ENCODE measurements at places on chromosomes 7 and 10.

DNA sequence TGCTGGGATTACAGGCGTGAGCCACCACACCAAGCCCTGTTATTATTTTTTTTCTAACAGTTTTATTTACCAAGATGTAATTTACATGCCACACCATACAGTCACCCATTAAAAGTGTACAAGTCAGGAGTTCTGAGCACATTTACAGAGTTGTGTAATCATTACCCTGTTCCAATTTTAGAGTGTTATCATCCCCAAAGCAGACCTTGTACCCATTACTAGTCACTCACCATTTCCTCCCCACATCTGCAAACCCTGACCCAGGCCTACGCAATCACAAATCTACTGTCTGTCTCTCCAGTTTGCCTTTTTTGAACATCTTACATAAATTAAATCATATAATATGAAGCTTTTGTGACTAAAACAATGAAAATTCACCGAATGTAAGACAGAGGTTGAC lies 402.9 kb upstream of the FOXK1 start:
- DNase-seq: no peak

DNA sequence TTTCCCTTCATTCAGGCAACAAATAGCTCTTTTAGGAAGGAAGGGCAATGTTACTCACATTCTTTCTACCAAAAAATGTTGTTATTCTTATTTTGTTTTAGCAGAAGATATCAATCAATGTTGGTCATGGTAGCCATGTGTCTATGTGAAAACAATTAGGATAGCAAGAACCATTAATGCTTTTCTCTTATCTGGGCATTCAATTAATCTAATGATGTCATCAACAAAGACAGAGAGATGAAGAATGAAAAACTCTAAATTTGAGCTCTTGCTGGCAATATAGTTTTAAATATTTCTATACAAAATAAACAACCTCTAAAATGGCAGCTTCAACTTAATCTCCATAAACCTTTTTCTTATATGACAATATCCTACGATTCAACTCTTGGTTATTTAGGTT lies 353.7 kb upstream of the ANKRD30A start:
- DNase-seq: no peak

DNA sequence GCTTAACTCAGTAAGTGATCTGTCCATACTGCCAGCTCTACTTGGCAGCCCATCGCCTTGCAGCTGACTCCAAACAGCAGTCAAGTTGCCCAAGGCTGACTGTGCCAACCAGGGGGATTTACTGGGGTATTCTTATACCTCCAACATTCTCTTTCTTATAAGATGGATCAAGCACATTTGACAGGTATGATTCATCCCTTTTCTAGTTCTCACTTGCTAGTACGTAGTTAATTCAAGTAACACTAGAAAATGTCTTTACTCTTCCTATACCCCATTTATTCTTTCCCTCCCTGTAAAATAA lies 77.0 kb downstream of the SLC25A13 start:
- no peak for DNase-seq

- no peak for DNase-seq
Measured at GRCh38 chr10:686155-686931, 3.1 kb downstream of the DIP2C start.

GRCh38 chr10:103276896-103277712 lies at the start of gene INA:
Gene INA (plus strand): TSS chr10:103277138. CDS start chr10:103277212, 74 bp downstream.
- peak; percentile 13 for DNase-seq

- DNase-seq: no peak
Measured at GRCh38 chr10:8044908-8045725, 9.4 kb upstream of the GATA3 start.

- no peak for DNase-seq
Measured at GRCh38 chr10:19577807-19578206, 238.4 kb upstream of the PLXDC2 start.

DNA sequence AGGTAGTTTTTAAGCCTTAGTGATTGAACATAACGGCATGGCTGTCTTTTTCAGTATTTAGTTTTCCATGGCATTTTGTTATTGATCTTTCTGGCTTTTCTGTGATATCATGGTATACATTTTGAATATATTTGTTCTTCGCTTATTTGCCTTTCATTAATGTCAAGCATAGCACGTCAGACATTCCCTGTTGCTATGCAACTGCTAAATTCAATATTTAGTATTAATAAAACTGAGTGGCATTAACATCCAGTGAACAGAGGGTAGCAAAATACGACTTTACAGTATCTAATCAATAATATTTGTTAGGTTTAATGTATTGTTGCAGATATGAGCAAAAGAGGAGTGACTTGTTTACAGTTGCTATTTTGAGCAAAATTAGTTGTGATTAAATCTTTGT lies 72.5 kb downstream of the LCOR start:
- DNase-seq: no peak

GRCh38 chr7:6032641-6033040 lies 1.5 kb downstream of the ANKRD61 start:
- DNase-seq: no peak

- no peak for DNase-seq
Measured at GRCh38 chr7:133512560-133512959, 259.7 kb downstream of the EXOC4 start.

DNA sequence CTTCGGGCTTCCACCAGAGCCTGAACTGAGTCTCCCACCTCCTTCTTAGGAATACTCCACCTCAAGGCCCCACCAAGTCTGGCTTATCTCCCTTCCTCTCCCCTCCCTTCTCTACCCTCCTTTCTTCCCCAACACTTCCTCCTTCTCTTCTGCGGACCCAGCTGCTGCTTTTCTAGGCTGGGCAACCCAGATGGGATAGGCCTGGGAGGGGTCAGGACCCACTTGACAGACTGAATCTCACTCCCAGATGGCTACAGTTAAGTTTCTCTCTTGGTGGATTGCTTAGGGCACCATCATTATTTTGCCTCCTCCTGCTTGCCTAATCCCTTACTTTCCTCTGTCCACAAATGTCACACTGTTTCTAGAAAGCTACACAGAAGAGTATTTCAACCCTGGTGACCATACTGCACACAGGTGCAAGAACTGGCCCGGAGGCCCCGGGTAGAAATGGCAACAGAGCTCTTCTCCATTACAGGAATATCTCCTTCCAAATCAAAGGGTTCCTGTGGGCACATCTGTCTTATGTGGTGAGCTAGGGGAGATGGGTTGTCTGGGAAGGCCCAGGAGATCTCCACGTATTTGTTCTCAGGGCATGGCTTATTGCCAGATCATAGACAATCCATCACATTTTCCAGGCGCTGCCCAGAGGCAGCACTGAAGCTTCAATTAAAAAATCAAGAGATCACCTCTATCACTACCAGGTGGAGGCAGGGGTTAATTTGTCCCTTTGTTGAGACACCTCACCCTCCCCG lies 5.1 kb upstream of the HOXA11 start:
- no peak for DNase-seq

DNA sequence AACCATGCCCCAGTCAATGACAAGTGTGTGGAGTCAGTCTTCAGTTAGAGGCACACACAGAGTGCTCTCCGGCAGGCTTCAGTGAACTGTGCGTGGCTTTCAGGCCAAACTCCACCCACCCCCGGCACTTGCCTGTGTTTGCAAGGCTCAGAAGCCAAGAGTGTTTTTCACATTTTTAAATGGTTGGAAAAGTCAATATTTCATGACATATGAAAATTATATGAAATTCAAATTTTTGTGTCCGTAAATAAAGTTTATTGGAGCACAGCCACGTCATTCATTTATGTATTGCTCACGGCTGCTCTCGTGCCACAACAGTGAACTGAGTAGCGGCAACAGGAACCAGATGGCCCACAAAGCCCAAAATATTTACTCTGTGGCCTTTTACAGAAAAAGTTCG lies 104.7 kb downstream of the SFMBT2 start:
- DNase-seq: no peak

GRCh38 chr7:70696201-70696754 lies 435.7 kb upstream of the GALNT17 start:
- DNase-seq: no peak

DNA sequence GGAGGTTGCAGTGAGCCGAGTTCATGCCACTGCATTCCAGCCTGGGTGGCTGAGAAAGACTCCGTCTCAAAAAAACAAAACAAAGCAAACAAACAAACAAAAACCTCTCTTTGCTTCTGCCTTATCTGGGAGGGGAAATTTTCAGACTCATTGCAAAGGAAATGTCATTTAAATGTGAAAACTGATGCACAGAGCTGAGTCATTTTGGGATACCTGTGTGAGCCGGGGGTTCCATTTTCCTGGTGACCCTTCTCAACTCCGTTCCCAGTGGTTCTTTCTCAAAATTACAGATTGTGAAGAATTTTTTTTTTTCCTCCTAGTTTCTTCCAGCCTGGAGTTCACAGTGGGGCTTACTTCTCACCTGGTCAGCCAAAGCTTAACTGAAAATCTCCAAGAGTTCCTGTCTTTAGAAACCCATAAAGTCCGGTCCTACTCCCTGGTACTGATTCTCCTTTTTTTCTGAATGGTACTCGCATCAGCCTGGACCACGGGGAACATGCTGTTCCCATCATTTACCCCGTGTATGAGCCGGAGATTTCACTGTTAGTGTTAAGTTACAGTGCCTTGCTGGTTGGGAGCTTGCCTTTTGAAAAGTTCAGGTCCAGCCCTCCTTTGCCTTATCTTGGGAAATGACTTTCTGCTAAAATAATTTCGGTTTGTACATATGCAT lies 56.9 kb downstream of the RBM20 start:
- DNase-seq: no peak

DNA sequence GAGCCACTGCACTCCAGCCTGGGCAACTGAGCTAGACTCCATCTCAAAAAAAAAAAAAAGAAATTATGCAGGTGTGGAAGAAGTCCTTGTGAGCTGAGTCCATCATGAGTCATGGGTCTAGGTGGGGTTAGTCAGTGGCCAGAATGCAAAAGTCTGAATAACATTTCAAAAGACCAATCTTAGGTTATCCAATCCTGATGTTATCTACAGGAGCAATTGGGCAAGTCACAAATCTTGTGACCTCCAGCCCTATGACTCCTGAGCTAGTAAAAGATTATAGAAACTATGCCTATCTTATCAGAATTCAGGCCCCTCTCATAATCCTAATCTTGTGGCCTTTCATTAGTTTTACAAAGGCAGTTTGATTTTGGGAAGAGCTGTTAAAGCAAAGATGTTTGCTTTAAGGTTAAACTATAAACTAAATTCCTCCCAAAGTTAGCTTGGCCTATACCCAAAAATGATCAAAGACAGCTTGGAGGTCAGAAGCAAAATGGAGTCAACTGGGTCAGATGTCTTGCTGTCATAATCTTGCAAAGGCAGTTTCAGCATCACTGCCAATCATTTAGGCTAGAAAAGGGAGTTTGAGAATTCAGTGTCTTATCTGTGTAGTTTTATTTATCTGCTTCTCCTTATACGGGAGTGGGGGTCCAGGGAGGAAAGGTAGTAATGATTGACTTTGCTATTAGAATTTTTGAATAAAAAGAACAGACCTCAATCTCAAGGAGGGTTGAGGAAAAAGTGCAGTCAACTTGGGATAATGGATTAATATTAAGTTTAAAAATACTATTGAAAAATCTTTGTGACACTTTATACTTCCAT lies 71.2 kb upstream of the TRIM24 start:
- no peak for DNase-seq

- DNase-seq: no peak
Measured at GRCh38 chr7:51134013-51134441, 182.6 kb downstream of the COBL start.

GRCh38 chr10:95532536-95532935 lies 28.6 kb downstream of the SORBS1 start:
- no peak for DNase-seq

DNA sequence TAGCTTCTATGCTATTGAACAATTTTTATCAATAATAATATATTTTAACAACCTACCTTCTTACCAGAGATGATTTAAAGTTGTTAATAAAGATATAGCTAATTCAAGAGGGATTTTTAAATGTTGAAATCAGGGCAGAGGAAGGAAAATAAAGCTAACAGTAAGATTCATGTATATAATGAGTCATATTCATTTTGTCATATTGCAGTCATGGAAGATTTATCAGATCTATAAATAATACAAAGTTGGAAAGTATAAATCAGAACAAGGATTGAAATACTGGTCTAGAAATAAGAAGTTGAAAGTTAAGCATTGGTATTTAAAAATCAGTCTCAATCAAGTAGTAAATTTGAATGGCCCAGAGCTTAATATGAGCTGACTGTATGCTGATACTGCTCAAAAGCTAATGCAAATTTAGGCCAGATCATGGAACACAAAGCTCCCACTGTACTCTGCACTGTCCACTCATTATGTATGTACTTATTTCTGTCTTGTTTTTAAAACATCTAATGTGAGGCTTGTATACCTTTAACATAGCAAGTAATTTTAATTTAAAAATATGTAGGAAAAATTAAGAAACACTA lies 196.9 kb downstream of the ZEB1 start:
- DNase-seq: no peak

DNA sequence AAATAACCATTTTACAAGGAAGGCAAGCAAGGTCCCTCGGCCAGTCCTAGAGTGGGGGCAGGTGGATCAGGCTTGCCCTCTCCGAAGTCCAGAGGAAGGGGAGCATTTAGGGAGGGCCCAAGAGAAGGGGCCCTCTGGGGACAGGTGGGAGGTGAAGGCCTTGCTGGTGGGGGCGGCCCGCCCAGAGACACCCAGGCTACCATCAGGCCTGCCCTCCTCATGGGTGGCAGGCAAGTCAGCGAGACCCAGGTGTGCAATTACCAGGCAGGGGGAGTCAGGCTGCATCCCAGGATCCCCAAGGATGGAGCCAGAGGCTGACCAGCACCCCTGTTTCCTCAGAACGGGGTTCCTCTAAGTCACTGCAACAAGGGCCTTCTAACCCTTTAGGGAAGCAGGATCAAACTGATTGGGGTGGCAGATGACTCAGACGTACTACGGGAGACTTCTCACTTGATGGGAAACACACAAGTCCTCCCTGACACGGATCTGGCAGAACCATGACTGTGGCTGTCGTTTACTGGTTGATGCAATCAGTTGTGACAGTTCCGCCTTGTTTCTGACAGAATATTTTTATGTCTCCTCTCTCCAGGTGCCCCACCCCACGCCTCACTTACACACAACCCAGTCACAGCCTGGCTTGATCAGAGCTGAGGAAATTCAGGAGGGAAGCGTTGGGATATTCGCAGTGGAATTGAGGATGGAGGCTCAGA lies 8.2 kb downstream of the LOXL4 start:
- no peak for DNase-seq

- DNase-seq: no peak
Measured at GRCh38 chr10:96740579-96741281, 20.4 kb upstream of the PIK3AP1 start.

- DNase-seq: no peak
Measured at GRCh38 chr10:18681366-18681765, 22.1 kb downstream of the ARL5B start.

Data from GM12864 (cell line).